ENCODE measurements at places on chromosomes 12 and 14.

GRCh38 chr12:5546616-5547015, 114.7 kb downstream of the NTF3 start:
- no peak for DNase-seq

DNA sequence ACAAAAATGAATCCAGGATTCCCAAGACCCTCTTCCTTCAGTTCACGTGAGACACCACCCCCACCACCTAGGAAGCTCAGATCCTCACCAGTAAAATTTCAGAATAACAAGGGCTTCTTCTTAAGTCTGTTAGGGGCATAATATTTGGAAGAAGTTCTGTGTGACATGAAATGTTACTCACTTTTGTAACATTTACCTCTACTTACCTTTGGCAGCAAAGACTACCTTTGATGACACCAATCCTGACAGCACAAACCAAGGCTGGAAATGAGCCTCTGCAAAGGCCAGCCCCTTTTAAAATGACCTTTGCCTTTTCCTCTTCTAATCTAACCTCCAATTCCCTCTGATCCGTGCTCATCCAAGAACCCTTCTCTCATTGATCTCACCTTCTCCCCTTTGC, 19.4 kb upstream of the KRT77 start:
- DNase-seq, result no peak

- DNase-seq, result peak; percentile 59
Measured at GRCh38 chr12:130796985-130797686, 41.9 kb downstream of the STX2 start.

DNA sequence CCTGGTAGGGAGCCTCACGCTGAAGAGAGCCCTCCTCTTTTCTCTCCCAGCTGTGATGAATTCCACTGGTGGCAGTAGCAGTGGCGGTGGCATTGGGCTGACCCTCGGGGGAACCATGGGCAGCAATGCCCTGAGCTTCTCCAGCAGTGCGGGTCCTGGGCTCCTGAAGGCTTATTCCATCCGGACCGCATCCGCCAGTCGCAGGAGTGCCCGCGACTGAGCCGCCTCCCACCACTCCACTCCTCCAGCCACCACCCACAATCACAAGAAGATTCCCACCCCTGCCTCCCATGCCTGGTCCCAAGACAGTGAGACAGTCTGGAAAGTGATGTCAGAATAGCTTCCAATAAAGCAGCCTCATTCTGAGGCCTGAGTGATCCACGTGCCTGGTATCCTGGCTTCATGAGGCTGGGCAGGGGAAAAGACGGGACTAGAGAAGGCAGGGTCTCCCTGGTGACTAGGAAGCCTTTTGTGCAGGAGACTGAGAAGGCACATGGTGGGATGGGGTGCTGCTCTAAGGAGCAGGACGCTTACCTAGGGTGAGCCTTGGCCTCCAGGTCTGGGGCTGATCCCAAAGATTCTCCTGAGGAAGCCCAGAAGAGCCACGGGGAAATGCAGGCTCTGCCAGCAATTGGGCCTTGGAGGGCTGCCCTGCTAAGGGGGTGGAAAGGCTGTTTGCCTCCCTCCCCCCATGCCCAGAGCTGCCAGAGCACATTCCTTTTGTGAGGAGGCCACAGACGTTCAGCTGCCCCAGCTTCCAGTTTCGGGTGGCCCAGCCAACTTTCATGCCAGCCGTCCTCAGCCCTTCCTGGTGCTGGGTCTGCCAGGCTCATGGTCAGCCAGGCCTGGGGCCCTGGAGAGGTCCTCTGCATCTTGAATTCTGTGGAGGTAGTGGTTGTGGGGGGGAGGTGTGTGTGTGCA, 15.8 kb downstream of the KRT7 start:
- no peak for DNase-seq

DNA sequence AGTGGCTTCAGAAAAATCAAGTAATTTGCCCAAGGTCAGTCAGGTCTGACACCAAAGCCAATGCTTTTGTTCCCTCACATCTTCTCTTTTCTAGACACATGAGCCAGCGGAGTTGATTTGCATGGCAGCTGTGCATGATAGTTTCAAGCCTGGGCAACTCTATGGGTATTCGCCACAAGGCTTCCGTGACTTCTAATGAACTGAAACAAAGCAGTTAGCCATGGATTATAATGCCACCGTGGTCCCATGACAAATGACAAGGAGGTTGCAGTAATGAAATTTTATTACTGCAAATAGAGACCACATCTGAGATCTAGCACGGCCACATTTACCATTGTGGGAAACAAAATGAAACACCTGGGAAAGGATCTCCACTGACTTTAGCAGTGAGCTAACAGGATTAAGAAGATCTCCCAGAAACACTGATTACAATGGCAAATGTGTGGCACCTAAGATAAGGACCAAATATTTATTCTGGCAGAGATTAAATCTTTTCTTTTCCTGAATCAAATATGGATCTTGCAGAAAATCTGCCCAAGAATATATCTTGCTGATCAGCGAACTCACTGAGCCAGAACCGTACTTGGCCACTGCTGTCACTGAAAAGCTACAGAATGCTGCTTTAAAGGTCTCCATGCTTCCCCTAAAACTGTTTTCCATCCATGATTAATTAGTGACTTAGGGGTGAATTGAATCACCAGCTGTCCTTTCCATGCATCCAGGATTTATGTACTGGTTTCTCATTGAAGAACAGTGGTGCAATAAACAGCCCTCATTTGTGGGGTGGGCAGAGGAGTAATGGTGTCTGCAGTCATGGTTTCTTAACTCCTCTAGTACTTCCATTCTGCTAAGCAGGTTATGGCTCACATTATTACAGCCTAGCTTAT, 551.0 kb downstream of the DIO2 start:
- DNase-seq, result no peak

- DNase-seq, result no peak
Measured at GRCh38 chr12:31408763-31409162, 82.8 kb upstream of the SINHCAF start.

GRCh38 chr14:69358233-69358963, 39.7 kb downstream of the ERH start:
- DNase-seq, result peak; percentile 73

- no peak for DNase-seq
Measured at GRCh38 chr14:26525085-26525484, 72.7 kb downstream of the NOVA1 start.

GRCh38 chr14:105864116-105864515, 337.7 kb downstream of the TMEM121 start:
- peak; percentile 19 for DNase-seq

- no peak for DNase-seq
Measured at GRCh38 chr12:45322810-45323209, 106.9 kb downstream of the ANO6 start.

DNA sequence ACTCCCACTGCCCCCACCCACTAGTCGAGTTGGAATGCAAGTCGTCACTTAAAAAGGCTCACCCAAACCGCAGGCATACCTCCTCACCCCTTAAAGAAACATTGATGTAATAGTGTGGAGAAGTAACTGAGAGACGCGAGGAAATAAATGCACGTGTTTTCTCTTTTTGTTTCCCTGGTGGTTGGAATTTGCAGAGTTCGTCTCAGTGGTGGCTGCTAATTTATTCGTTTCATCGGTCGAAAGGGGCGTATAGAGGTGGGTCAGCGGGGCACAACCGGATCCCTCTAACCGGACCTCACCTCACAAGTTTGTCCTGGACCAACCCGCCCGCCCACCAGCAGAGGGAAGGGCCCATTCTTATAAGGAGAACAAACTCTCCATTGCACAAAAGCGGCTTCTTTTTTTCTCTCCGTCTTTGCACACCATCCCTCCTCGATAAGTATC, 5.0 kb upstream of the NPAS3 start:
- no peak for DNase-seq

DNA sequence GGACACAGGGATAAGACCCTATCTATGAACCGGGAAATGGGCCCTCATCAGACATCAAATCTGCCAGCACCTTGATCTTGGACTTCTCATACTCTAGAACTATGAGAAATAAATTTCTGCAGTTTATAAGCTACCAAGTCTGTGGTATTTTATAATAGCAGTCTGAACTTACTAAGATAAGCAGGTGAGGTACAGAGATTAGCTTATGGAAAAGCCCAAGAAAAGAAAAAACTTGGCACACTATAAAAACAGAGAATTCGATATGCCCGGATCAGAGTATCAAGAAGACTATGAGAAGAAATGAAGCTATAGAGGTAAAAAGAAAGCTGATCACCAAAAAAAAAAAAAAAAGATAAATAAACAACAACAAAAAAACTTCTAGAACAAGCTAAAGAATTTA, 52.6 kb downstream of the EEA1 start:
- DNase-seq, result no peak

DNA sequence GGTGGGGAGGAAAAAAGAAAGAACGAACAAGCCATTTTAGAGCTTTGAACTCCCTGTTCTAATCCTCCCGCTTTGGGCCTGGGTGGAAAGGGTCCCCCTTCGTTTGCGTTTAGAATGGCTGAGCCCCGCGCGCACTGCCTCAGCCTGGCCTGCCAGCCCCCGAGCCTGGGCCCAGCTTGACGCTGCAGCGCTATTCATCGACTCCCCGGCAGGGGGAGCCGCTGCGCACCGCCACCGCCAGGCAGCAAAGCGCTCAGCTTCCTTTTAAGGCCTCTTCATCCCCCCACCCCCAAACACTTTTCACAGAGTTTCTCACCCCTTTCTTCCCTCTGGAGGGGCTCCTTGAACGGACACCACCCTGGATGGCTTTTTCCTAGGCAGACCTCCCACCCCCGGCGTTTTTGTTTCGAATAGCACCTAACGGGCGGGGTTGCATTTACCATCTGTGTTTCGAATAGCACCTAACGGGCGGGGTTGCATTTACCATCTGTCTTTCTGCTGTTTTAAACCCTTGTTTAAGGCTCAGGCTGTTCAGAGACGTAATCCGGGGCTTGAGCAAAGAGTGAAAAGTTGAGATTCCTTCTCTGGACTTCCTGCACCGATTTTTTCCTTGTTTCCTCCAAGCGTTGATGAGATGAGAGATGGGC, 56.4 kb upstream of the PIWIL1 start:
- DNase-seq, result peak; percentile 68

- DNase-seq, result peak; percentile 60
Measured at GRCh38 chr12:53208877-53209463, 1.9 kb upstream of the ITGB7 start.

DNA sequence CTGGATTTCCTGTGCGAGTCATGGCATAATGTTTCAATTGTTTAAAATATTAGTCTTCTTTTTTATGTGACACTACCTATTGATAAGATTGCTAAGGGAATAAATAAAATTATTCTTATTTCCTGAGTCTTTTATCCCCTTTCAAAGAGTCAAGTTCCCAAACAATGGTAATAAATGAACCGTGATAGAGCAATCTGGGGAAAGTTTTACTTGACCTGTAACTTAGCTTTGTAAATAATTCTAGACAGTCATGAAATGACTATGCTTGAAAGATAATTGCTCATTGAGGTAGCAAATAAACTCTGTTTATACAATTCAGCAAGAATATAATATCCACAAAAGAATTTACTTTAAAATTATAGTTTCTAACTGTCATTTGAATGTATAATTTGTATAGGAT, 82.1 kb downstream of the TSPAN8 start:
- DNase-seq, result no peak

GRCh38 chr14:22059201-22059600, 385.6 kb upstream of the OR4E1 start:
- DNase-seq, result no peak

Data from activated T-cell treated with anti-CD3 and anti-CD28 coated beads, Interleukin-2, amount 50 U/mL, for 48 hours (primary cell).